ENCODE measurements at places on chromosomes 2 and 18. TPM values are rescaled to one million over a fixed set of nuclear protein-coding genes. Genes with fewer than 3 reads are reported as not detected.

The CXCR1 gene
- total RNA-seq, result not detected

The COL5A2 gene
- 440 TPM for total RNA-seq

The ICA1L gene
- 6.4 TPM for total RNA-seq

The SGPP2 gene
- total RNA-seq, result not detected

The INHBB gene
- not detected for total RNA-seq

The KCMF1 gene
- 87.5 TPM for total RNA-seq

The CIB4 gene
- not detected for total RNA-seq
